ENCODE measurements at places on chromosomes 2 and 18.

GRCh38 chr2:62545261-62545660, 39.3 kb upstream of the TMEM17 start:
- no peak for DNase-seq

- DNase-seq: no peak
Measured at GRCh38 chr18:12041561-12041960, 52.1 kb upstream of the ANKRD62 start.

GRCh38 chr2:240397542-240397916, 37.9 kb upstream of the GPC1 start:
- no peak for DNase-seq

DNA sequence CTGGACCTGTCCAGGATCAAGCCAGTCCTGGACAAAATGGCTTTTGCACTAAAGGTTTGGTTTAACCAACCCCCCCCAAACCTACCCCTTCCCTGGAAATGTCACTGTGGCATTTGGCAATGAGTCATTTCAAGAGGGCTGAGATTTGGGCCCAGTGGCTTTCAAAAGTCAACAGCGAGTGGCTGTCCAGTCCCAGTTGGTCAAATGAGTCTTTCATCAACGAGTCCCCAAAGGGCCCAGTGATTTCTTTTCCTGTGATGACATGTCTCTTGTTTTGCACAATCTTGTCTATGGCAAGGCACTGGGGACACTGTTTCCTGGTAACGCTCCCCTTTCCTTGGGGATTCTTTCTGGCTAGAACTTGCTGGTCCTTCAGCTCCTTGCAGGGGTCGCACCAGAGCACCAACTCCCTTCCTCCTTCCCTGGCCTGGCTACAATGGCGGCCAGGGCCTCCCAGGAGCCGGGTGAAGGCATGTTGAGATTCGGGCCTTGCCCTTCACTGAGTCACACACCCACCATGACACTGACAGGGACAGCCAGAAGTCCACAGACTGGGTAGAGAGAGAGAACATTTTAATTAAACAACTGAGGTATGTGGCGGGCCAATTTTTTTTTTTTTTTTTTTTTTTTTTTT, 87.2 kb downstream of the SMAD7 start:
- no peak for DNase-seq

GRCh38 chr2:213161759-213162515, 10.5 kb upstream of the IKZF2 start:
- peak; percentile 52 for DNase-seq
